Daoy (cell line): ENCODE measurements at places on chromosomes 1 and 21. TPM values are rescaled to one million over a fixed set of nuclear protein-coding genes. Genes with fewer than 3 reads are reported as not detected.

GRCh38 chr1:103900005-103900404 lies 150.3 kb downstream of the AMY1C start:
- DNase-seq, result no peak

GRCh38 chr1:71357708-71358107 lies 276.9 kb upstream of the ZRANB2 start:
- peak; percentile 4 for DNase-seq

DNA sequence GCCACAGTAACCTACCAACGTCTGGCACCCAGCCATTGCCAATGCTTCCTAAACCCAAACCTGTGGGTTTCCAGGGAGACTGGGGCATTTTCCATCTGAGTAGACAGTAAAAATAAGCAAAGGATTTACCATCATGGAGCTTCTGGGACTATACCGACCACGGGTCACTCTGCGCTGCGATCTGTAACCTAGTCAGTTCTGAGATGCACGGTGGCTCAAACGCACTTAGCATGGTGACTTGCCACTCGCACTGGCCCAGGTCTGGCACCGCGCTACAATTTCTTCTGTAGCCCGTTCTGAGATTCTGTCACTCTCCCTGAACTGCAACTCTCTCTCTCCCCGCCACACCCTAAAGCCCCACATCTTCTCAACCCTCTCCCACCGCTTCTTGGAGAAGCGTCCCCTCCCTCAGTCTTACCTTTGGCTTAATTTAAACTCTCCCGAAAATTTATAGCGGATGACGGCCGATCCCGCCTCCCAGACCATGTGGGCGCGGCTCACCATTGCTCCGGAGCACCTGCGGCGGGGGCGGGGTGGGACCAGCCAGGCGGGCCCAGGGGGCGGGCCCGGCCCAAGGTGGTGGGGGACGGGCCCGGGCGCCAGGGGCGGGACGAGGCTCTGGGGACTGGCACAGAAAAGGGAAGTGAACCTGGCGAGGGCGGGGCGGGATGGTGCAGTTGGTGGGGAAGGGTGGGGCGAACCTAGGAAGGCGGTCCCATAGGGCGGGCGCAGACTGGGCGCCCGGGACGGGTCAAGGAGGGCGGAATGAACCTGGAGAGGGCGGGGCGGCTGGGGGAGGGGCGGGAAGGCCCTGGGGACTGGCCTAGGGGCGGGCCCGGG lies 493 bp upstream of the MAP3K21 start:
- DNase-seq, result peak; percentile 93

- no peak for DNase-seq
These were observed 3.1 kb upstream of the PRKCZ start for GRCh38 chr1:2046953-2047748.

DNA sequence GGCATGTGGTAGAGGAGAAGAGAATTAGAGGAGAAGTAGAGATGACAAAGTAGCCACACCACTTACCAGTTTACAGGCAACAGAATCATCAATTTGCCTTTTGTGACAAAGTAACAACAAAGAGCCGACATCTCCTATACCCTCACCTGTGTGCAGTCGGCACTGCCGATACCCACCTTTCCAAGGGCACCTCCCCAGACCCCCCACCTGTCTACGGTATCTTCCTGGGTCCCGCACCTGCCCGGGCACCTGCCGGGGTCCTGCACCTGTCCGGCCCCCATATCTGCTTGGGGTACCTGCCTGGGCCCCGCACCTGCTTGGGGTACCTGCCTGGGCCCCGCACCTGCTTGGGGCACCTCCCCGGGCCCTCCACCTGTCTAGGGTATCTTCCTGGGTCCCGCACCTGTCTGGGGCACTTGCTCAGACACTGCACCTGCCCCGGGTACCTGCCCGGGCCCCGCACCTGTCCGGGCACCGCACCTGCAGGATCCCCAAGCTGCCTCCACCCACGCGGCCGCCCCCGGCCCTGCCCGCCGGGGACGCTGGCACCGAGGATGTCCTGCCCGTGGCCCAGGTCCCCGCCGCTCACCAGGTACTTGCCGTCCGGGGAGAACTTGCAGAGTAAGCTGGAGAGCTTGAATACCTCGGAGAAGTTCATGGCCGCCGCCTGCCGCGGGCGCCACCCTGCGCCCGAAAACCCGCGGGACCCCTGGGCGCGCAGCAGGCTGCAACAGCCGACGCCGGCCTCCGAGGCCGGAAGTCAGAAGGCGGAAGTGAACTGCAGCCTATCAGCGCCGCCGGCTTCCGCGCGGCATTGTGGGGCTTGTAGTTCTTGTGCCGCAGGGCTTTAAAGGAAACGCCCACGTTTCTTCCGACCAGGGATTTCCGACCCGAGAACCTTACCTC lies at the start of gene WRAP73:
Gene WRAP73 (minus strand): TSS at position 762 of the 906 bp plus-strand sequence. CDS start 104 bp downstream, at position 658.
- DNase-seq, result peak; percentile 95

GRCh38 chr1:200367841-200368534 lies 41.8 kb downstream of the ZNF281 start:
- peak; percentile 56 for DNase-seq

DNA sequence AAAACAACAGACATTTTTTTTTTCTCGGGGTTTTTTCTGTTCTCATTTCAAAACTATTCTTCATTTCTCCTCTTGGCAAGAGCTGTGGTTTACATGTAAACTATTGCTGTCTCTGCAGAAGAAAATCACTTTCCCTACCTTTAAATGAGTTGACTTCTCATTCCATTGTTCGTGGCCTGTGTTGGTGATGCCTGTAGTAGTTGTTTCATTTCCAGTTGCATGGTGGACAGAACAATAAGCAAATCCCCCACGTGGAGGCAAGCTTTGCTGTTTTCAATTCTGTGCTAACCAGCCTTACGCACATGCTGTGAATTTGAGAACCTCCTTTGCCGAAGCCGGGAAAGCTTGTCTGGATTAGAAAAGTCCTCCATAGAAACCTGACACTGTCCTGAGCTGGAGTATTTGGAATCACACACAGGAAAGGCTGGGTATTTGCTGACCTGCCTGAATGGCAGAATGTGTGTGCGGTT lies 26.2 kb upstream of the MAP3K7CL start:
- peak; percentile 20 for DNase-seq

- no peak for DNase-seq
These were observed 85.5 kb downstream of the SYT2 start for GRCh38 chr1:202624781-202625108.

GRCh38 chr1:225537554-225538251 lies 109.9 kb upstream of the LBR start:
- DNase-seq, result no peak

GRCh38 chr1:34779526-34779925 lies 1.5 kb upstream of the GJB3 start:
- DNase-seq, result no peak

GRCh38 chr1:204714861-204715511 lies 29.4 kb upstream of the LRRN2 start:
- peak; percentile 28 for DNase-seq

- no peak for DNase-seq
These were observed 23.3 kb downstream of the SLC6A17 start for GRCh38 chr1:110173466-110174105.

- DNase-seq, result peak; percentile 81
These were observed 58.4 kb downstream of the SIPA1L2 start for GRCh38 chr1:232571523-232571922.

- DNase-seq, result no peak
These were observed 83.9 kb downstream of the PCNX2 start for GRCh38 chr1:233211595-233211994.

Gene FBXO2
- total RNA-seq, result 1.4 TPM in 1 of 2 replicates, not detected in the other

Gene HSPG2
- total RNA-seq, result 14.2 and 14.7 TPM in 2 replicates

Gene DCST1
- total RNA-seq, result not detected in 2 replicates

Gene ACBD6
- total RNA-seq, result 58.7 and 71.8 TPM in 2 replicates

Gene CDA
- total RNA-seq, result 1.5 TPM in 1 of 2 replicates, not detected in the other

Gene LRRC7
- 0.39 TPM in 1 of 2 replicates, not detected in the other for total RNA-seq

Gene LAD1
- 0.06 and 0.71 TPM in 2 replicates for total RNA-seq

Gene LIN28A
- 0.86 TPM in 1 of 2 replicates, not detected in the other for total RNA-seq

Gene SLAMF8
- total RNA-seq, result 0.18 and 0.63 TPM in 2 replicates

Gene MATN1
- total RNA-seq, result 0.06 TPM in 1 of 2 replicates, not detected in the other

Gene SPRR5
- not detected in 2 replicates for total RNA-seq

Gene KRTAP10-8
- not detected in 2 replicates for total RNA-seq

Gene CDK11A
- total RNA-seq, result 10.0 and 13.5 TPM in 2 replicates

Gene ACOT11
- 1.3 and 1.4 TPM in 2 replicates for total RNA-seq
